ENCODE measurements at places on chromosomes 13 and 19.

- no peak for DNase-seq
Measured at GRCh38 chr13:76973920-76974617, 17.8 kb upstream of the CLN5 start.

GRCh38 chr13:29905845-29906244 is 55.4 kb upstream of the UBL3 start:
- no peak for DNase-seq

- peak; percentile 90 for DNase-seq
Measured at GRCh38 chr19:18364826-18365528, 21.0 kb upstream of the GDF15 start.

- DNase-seq, result no peak
Measured at GRCh38 chr13:94617389-94618000, 15.8 kb downstream of the GPR180 start.

Data from RWPE2 (cell line).